Panc1 (cell line): ENCODE measurements at places on chromosomes 3 and 15. TPM values are rescaled to one million over a fixed set of nuclear protein-coding genes. Genes with fewer than 3 reads are reported as not detected.

DNA sequence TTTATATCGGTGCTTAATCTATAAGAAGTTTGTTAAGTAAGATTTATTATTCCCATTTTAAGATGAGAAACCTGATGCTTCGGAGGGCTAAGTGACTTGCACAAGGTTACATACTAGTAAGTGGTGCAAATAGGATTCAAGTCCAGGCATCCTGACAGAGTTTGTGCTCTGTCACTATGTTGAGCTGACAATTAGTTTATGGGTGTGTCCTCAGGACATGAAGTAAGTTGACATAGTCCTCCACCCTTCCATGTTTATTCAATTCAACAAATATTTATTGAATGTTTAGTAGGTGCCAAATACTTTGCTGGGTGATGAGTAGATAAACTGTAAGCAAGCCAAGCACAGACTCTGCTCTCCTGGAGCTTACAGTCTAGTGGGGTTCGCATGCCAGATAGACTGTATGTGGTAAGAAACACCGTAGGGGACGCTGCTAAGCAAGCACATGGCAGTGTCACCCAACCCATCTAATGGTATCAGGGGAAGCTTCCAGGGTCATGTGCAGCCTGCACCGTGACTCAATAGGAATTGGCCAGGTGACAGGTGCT is 342.7 kb upstream of the SATB1 start:
- no peak for DNase-seq

The CLASP2 gene
- total RNA-seq: 40.4 TPM

The KBTBD12 gene
- 0.28 TPM for total RNA-seq

The VWA5B2 gene
- total RNA-seq: 0.28 TPM

DNA sequence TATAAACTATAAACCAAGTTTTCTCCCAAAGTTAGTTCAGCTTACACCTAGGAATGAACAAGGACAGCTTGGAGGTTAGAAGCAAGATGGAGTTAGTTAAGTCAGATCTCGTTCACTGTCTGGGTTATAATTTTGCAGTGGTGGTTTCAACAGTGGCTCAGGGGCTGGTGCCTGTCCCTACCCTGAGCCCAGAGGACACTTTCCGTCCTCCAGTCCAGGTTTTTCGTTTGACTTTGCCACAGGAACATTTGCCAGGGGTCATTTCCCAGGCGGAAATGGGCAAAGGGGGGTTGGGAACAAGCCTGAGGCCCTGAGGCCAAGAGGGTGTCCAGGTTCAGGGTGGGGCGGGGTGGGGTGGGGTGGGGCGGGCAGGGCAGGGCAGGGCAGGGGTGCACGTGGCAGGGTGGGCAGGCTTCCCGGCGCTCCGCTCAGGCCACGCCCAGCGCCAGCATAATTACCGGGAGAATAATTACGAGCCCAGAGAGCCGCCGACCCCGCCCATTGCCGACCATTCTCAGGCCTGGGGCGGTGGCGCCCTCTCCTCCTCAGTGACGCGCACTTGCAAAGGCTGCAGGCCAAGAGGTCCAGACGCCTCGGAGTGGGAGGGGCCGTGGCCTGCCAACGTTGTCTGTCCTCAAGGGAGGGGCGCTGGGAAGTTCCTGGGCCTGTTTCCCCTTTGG is 70.4 kb downstream of the KLF13 start:
- peak; percentile 18 for DNase-seq

- no peak for DNase-seq
Measured at GRCh38 chr15:31434588-31435260, 108.1 kb downstream of the KLF13 start.

The IL1RAP gene
- 5.2 TPM for total RNA-seq

- DNase-seq: no peak
Measured at GRCh38 chr3:39808467-39809180, 785 bp upstream of the MYRIP start.

- no peak for DNase-seq
Measured at GRCh38 chr3:78077842-78078241, 1037.9 kb downstream of the ROBO2 start.

DNA sequence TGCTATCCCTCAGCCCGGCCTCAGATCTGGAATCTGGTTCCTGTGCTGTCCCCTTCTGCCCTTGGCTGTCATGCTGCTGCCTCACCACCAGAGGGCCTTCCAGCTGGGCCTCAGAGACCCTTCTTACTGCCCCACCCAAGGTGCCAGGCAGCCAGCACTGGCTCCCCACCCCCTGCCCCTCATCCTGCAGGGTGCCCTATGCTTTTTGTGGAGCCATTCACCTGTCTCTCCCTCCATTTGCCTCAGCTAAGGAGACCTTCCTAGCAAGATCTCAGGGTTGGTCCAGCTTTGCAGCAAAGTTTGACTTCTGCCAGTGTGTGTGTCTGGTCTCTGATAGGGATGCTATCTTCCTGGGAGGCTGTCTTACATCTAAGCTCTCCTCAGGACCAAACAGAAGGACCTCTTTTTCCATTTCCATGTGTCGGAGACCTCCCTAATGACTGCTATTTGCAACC is 1.9 kb upstream of the VWA5B2 start:
- peak; percentile 35 for DNase-seq

- no peak for DNase-seq
Measured at GRCh38 chr15:74603789-74604705, 11.6 kb upstream of the CLK3 start.

GRCh38 chr15:50107157-50107556 is 11.9 kb downstream of the ATP8B4 start:
- DNase-seq: no peak

GRCh38 chr3:196641333-196642054 is 2.0 kb downstream of the NRROS start:
- no peak for DNase-seq

GRCh38 chr3:197465996-197466549 is 89.7 kb downstream of the BDH1 start:
- DNase-seq: no peak

The COL8A1 gene
- total RNA-seq: 0.13 TPM

The GOLGA6L10 gene
- 3.5 TPM for total RNA-seq

GRCh38 chr3:75272691-75273090 is 391.4 kb upstream of the FRG2C start:
- no peak for DNase-seq

The LDHAL6B gene
- total RNA-seq: not detected

DNA sequence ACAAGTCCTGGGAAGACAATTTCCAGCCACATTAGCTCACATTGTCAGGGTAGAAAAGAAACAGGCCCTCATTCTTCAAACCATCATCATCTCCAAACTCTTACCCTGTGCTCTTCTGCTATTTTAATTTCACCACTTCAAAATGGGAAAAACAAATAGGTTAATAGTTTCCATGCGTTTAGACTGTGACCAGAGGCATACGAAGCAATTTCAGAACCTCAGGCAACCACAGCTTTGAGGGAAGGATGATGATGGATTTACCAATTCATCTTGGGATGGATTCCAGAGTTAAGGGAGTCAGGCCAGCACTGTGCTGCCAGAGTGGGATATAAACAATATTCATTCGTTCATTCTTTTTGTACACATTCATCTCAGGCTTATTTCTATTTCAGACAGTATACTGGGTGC is 307.8 kb upstream of the TPRG1 start:
- DNase-seq: no peak

- no peak for DNase-seq
Measured at GRCh38 chr15:93671387-93671943, 559.9 kb upstream of the MCTP2 start.

The DVL3 gene
- 97.2 TPM for total RNA-seq

DNA sequence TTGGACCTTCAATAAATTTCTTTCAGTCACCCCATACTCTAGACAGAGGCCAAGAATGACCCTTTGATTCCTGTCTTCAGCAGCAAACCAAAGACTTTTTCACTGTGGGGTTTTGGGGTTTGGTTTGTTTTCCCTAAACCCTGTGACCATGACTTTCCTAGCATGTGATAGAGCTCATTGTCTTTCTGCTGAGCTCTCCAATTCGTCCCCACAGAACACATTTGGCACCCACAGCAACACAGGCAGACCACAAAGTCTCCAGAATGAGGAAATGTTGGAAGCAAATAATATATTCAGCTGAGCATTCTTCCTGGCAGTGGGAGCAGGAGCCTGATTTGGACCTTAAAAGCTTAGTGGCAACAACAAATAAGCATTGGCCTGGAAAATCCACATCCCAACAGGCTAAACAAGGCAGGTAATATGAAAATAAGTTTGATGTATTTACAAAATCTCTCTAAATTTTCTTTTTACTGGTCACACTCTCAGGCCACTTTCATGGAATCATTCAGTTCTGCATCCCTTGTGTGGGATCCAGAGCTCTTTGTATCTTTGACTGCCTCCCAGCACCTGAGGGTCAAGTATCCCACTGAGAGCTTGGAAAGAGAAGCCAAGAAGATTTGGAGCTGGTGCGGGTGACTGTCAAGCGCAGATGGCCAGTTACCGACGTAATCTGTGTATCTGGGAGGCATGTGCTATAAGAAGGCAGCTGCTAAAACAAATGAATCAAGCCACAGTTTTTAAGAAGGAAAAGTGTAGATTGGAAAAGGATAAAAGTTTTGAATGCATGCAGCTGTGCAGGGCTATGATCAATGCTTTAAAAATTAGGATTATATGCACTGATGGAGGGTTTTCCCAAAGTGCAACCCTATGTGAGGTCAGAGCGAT is 36.5 kb upstream of the CPB1 start:
- no peak for DNase-seq

GRCh38 chr15:79310612-79310984 is 314 bp upstream of the TMED3 start:
- DNase-seq: no peak

DNA sequence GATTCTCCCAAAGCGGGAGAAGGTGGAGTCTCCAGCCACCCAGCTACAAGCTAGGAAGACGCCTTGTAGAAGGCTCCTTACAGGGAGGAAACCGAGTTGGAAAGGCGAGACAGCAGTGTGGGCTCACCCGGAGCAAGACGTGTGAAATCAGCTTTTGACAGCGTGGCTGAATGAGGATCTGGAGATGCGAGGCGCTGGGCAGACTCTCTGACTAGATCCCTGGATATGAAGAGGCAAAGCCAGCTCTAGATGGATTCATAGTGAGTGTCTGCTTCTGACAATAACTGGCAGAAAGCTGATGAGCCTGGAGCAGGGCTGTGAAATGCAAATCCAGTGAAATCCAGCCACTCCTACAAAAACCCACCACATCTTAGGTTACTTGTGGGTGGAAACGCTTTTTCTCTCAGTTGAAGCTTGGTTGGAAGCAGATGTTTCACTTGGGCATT is 41.0 kb downstream of the GOLGA6A start:
- DNase-seq: no peak

DNA sequence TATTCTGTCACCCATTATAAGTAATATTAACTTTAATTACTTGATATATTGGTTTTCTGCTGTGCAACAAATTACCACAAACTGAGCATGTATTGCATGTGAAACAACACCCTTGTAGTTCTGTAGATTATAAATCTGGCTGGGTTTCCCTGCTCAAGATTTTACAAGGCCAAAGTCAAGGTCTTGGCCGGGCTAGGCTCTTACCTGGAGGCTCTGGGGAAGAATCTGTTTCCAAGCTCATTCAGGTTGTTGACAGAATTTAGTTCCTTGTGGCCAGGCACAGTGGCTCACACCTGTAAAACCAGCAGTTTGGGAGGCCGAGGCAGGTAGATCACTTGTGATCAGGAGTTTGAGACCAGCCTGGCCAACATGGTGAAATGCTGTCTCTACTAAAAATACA is 16.3 kb downstream of the TIMMDC1 start:
- no peak for DNase-seq

- no peak for DNase-seq
Measured at GRCh38 chr3:69250014-69250413, 127.6 kb upstream of the LMOD3 start.

The GOLGA8T gene
- not detected for total RNA-seq

The TRMT10C gene
- total RNA-seq: 35.0 TPM

DNA sequence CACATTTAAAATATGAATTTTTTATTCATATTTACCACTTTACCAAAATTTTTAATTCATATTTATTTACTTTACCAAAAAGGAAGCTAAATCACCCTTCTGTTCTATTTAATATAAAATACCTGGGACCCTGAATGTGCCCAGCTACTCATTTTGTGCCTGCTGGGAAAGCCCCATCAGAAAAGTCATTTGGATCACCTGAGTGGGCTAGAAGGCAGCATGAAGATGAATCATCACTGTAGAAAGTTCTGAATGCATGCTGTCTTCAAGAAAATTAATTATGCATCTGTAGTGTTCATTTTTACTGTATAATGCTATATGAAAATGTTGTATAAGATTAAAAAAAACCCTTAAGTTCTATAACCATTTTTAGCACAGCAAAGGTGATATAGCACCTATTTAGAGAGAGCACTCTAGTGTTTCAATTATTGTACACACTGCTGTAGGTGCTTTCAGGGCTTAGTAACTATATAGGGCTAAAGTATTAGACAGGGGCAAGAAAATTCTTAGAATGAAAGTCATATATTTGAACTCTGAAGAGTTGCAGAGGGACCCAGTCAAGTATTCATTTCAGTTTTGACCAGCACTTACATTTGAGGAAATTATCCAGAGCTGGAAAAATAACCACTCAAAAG is 175.1 kb downstream of the NFKBIZ start:
- DNase-seq: no peak

The FOXL2NB gene
- total RNA-seq: 11.4 TPM

DNA sequence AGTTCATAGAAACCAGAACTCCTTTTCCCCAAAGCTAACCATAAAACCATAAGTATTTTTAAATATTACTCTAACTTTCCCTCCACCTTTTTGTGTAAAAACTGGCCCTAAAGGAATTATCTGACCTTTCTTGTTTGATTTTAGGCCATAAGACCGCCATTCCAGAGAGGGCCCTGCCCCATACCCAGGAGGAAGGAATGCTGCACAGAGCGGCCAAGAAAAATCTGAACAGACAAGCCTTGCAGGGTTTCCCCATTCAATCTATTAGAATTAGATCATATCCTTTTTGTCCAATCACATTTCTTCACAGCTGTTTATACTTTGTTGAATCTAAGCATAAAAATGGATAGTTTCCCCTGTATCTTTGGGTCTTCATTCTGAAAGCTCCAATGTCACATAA is 97.1 kb downstream of the B3GALNT1 start:
- no peak for DNase-seq

The FOXB1 gene
- total RNA-seq: 0.64 TPM

The GPR160 gene
- 0.18 TPM for total RNA-seq
